ENCODE measurements at places on chromosomes 1 and 21.

- peak; percentile 22 for DNase-seq
Observed at GRCh38 chr1:57072401-57073110, 106.7 kb upstream of the C8B start.

GRCh38 chr1:244394826-244395765, 56.6 kb downstream of the ADSS2 start:
- no peak for DNase-seq

DNA sequence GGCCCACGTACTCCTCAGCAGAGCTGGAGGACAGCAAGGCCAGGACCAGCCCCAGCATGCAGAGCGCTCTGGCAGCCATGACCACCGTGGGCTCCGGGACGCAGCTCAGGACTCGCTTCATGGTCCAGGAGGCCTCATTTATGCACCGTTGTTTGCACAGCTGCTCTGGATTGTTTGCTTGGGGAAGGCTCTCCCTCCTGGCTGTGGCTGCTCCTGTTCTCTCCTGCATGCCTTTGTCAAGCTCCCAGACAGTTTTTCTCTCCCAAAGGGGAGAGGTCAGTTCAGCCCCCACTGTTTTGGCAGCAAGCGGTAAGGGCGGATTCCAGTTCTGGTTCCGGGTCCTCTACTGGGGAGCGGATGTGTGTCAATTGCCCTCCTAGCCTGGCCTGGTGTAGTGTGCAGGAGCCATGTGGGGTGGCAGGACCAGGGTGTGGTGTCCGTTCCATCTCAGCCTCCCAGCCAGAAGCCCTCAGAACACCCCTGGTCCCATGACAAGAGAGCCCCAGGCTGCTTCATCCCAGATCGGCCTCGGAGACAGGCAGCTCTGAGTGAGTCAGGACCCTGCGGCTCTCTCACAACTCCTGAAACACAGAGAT, at the start of gene TFF3:
Gene TFF3 (minus strand): TSS at position 114 of the 596 bp plus-strand sequence. CDS start 35 bp downstream, at position 79.
- no peak for DNase-seq

DNA sequence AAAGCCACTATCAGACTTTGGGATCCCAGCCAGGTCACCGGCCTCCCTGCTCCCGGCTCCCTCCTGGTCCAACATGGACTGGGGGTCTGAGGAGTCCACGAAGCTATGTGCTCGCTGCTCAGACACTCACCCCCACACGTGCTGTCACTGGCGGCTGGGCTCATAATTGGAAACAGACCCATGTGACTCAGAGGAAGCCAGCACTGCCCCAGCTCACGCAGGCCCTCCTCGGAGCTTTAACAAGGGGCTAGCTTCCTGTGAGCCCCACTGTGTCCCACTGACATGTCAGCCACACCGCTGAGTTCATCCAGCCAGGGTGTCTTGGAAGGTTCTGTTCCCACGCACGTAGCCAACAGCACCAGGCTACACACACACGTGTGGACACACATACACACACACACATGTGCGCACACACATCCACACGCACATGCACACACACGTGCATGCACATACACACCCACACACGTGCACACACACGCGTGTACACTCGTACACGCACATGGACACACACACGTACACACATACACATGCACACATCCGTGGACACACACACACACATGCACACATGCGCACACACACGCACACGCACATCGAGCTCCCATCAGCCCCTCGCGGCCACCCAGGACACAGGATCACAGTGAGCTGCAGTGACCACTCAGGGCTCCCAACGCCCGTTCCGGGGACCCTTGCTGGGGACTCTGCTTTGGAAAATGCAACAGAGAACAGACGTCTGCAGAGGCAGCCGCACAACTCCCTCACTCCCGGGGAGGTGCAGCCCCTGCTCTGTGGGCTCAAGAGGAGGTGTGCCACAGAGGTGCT, 18.4 kb upstream of the COL6A2 start:
- DNase-seq, result no peak

- no peak for DNase-seq
Observed at GRCh38 chr1:58909914-58910681, 126.3 kb upstream of the JUN start.

DNA sequence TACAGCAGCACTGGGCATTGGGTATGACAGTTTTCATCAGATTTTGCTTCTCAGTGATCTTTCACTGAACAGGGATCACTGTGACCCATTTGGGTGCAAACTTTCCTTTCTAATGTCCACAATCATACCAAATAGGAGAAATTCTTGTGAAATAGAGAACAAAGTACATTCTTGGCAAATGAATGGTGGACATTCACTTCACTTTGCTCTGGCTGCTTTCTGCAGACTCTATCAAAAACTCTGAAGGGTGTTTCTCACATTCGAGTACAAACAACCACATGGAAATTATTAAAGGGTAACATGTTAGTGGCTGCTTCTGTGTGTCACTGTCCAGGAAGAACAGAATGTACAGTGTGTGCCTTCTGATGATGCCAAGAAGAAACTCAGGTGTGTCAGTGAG, 61.9 kb upstream of the ADAM30 start:
- DNase-seq, result no peak

GRCh38 chr1:227898502-227899140, 49.1 kb downstream of the WNT9A start:
- no peak for DNase-seq

- peak; percentile 76 for DNase-seq
Observed at GRCh38 chr1:109979489-109980091, 5.0 kb upstream of the AHCYL1 start.

GRCh38 chr1:77375990-77376389, 94.2 kb downstream of the AK5 start:
- no peak for DNase-seq

- no peak for DNase-seq
Observed at GRCh38 chr1:192824511-192824910, 15.7 kb downstream of the RGS2 start.

DNA sequence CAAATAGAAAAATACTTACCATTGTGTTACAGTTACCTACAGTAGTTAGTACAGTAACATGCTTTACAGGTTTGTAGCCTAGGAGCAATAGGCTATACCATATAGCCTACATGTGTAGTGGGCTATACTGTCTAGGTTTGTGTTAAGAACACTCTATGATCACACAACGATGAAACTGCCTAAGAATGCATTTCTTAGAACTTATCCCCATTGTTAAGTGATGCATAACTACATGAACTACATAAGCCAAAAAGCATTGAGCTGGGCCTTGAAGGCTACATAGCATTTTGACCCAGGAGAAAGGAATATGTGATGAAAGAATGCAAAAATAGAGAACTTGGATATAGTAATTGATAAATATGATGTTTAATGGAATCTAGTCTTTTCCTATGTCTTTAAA, 46.4 kb upstream of the JUN start:
- DNase-seq, result no peak

GRCh38 chr1:45122724-45123123, 83.7 kb downstream of the ZSWIM5 start:
- no peak for DNase-seq

DNA sequence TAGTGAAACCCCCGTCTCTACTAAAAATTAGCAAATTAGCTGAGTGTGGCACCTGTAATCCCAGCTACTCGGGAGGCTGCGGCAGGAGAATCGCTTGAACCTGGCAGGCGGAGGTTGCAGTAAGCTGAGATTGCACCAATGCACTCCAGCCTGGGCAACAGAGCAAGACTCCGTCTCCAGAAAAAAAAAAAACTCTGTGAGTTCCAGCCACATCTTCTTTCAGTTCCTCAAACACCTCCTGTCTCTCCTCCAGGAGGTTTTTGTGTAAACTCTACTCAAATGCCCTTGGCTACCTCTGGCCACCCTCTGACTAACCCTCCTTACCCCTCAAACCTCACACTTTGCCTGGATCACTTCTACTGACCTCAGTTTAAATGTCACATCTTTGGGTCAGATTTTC, 38.1 kb downstream of the RCSD1 start:
- DNase-seq, result no peak

- DNase-seq, result no peak
Observed at GRCh38 chr1:36088265-36088576, 471 bp upstream of the ADPRS start.

DNA sequence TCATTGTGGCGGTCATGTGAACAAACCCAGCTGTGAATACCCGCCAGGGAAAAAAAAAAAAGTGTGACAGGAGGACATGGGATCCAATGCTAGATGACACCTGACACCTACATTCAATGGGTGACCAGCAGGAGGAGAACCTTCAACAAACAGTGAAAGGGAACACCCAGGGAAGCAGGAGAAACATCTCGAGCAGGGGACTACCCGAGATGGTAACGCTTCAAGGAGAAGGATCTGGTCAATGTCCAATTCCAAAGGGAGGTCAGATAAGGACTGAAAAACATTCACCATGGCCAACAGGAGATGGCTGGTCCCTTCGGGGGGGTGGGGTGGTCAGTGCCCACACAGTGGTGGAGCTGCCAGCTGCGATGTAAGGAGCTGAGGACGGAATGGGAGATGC, 46.3 kb downstream of the PTPN14 start:
- peak; percentile 30 for DNase-seq

DNA sequence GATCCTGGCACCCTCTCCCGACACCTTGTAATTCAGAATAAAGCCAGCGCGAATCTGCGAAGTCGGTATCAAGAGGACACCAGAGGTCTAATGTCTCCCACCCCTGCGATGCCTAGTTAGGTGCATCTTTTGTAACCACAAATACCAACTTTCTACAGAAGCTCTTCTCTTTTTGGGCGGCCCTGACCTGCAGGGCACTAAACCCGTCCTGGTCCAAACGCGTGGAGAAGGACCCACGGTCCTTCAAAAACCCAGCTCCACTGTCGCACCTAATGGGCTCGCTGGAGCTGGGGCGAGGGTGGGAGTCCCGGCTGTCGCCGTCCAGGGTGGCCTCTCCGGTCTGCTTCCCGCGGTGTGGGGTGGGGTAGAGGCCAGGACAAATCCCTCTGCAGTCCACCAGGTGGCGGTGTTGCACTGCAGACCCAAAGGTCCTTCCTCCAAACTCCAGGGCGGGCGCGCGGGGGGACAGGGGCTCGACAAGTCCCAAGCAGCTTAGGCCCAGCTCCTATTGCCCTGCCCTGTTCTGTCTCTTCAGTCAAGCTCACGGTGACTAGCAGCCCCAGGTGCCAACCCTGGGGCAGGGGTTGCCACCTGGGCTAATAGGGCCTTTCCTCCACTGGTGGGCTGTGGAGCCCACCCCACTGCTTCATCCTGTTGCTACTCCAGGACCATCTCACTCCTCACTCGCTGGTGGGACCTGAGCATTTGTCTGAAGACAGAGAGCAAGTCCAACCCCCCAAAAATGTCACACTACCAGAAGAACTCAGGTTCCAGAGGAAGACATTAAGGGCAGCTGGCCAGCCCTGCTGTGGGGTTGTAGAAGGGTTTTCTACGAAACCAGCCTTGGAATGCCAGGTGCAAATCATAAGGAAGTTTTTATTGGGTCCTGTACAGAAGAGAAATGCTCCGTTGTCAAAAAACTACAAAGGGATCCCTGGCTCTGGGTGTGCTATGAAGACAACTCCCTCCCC, 2.8 kb downstream of the HES3 start:
- peak; percentile 72 for DNase-seq

DNA sequence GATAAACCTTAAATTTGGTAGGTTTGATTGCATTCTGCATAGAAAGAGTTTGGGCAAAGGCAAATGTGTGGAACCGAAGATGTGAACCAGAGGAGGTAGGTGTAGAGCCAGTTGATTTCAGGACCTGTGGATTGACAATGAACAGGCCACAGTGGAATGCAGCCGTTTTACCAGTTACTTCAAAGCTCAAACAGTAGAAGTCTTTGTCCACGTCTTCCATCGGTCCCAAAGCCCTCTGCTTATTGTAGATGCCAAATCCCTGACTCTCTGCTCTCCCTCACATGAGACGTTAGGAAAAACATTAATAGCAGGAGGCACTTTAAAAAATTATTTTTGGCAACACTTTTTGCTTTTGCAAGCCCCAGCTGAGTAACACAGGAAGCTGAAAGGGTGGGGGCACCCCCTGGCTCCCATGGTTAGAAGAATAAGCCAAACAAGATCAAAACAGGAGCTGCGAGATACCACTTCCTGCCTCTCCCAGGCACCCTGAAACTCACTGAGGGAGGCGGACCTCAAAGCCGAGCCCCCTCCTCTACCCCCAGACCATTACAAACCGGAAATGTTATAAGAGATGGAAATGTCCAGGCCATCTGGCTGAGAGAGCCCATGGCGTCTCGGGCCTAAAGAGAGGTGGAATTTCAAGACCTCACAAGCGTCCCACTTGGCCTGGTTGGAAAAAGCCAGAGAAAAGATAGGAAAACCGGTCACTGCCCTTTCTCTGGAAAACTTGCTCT, 13.5 kb downstream of the TRAF3IP3 start:
- peak; percentile 97 for DNase-seq

DNA sequence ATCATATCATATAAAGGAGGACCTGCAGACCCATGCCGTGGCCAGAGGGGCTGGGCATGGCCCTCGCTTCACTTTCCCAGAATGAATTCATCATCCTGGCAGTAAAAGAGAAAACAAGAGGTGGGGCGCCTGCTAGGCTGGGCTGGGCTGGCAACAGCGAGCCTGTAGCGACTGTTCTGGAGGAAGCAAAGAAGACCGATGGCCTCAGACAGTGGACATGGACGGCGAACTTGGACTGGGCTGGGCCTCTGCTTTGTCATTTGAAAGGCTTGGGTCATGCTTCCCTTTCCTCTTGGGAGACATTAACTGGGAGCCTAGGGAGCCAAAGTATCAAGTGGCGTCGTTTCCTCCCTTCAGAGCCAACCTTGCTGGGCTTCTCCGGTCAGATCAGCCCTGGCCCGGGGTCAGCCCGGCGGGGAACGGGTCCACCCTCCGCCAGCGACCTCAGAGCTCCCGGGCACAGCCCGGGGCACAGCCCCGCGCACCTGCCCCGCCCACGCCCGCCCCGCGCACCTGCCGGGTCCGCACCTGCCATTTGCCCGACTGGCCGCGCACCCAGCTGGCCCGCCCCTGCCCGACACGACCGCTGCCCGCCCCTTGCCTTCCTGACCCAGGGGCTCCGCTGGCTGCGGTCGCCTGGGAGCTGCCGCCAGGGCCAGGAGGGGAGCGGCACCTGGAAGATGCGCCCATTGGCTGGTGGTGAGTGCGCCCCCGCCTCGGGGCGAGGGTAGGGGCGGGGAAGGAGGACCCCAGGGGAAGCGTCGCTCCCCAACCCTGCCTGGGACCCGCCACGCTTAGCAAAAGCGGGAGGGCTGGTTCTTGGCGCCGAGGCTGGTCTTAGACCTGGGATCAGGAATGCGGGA, at the start of gene FAM3B:
Gene FAM3B (plus strand): TSS at position 602 of the 863 bp plus-strand sequence. CDS start 79 bp downstream, at position 681.
- no peak for DNase-seq

GRCh38 chr1:93750955-93751354, 69.3 kb upstream of the BCAR3 start:
- no peak for DNase-seq

- DNase-seq, result no peak
Observed at GRCh38 chr1:88145752-88146151, 538.3 kb upstream of the PKN2 start.

DNA sequence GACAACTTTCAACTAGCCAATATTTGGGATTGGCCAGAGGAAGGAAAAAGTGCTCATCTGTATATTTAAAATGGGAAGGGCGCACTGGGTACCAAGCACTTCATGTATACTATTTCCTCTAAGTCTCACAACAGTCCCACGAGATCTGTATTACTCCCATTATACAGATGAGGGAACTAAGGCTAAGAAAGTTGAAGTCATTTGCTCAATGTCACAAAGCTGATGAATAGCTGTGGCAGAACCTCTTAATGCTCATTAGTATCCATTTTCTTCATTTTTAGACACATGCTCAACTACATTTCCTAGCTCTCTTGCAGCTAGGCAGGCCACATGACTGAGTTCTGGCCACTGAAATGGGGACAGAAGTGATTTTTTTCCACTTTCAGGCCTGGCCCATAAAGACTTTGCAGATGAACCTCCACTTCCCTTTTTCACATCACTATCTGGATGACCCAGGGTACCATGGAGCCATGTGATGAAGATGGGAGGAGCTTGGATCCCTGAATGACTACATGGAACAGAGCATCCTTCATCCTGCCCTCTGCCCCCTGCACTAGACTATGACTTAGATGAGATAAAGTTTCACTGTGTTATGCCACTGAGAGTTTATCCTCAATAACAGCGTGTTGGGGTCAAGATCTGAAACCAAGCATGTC, 31.8 kb downstream of the ATF3 start:
- no peak for DNase-seq

Data from MCF 10A (cell line).